Activated T-cell treated with anti-CD3 and anti-CD28 coated beads for 24 hours (primary cell): ENCODE measurements at places on chromosomes 5 and 9.
A peak's percentile ranks its signal among the peaks of the same experiment; 100 is the strongest.

- no peak for DNase-seq
Measured at GRCh38 chr9:95225076-95225725, 92.3 kb downstream of the FANCC start.

- no peak for DNase-seq
Measured at GRCh38 chr5:63959177-63959982, 2.9 kb downstream of the HTR1A start.

DNA sequence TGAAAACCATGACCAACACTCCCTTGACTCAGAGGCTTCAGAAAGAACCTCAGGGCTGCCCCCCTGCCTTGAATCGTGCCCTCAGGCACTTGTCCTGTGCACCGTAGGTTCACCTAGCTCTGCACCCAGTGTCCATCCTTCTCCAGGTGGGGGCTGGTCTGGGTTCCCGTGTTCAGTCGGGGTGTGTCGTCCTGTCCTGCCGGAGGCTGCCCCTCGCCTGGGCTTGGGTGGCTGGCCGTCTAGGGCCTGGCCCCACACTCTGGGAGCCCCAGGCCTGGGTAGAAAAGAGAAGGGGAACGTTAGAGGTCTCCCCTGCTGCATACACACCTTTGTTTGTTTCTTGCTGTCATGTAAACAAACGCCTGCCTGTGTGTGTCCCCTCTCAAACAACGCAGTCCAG, 29.3 kb downstream of the CATSPER3 start:
- no peak for DNase-seq

GRCh38 chr5:74655716-74656115, 15.2 kb upstream of the ENC1 start:
- DNase-seq, result no peak

DNA sequence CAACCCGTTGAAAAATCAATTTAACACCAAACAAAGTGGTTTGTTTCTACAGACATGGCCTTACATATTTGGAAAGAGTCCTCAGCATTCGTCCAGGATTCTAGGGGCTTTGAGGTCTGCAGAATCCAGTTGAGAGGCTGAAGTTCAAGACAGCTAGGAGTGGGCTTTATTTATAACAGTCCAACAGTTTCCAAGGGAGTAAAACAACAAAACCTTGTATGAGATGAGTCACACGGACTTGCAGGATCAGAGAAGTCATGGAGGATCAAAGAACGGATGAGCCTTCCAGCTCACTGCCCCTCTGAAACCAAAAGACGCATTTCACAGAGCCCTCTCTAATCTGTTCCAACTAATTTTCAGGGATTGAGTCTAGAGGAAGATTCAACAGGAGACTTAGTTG, 11.1 kb upstream of the ESM1 start:
- DNase-seq, result no peak

- DNase-seq, result no peak
Measured at GRCh38 chr5:52443187-52443586, 344.5 kb upstream of the ITGA1 start.

GRCh38 chr9:93240891-93241334, 57.0 kb downstream of the WNK2 start:
- no peak for DNase-seq

DNA sequence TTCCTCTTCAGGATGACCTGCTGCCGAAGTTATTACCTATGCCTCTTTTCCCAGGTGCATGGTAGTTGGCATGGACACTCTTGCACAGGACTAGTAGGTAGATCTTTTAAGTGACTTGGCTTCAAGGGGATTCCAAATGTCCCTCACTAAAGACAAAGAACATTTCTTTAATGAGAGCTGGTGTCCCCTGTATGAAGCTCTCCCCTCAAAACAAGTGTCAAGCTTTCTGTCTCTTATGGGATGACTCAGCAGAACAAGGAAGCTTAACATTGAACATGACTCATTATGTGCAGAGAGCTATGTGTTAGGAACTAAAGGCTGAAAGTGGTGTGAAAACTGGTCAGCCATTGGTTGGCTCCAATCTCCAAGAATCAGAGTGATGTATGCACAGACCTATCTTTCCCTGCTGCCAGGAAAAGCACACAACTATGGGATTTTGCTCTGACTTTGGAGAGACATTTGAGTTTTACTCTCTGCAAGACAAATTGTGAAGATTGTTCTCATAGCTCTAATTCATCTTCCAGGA, 120.5 kb downstream of the PRDM6 start:
- DNase-seq, result no peak

DNA sequence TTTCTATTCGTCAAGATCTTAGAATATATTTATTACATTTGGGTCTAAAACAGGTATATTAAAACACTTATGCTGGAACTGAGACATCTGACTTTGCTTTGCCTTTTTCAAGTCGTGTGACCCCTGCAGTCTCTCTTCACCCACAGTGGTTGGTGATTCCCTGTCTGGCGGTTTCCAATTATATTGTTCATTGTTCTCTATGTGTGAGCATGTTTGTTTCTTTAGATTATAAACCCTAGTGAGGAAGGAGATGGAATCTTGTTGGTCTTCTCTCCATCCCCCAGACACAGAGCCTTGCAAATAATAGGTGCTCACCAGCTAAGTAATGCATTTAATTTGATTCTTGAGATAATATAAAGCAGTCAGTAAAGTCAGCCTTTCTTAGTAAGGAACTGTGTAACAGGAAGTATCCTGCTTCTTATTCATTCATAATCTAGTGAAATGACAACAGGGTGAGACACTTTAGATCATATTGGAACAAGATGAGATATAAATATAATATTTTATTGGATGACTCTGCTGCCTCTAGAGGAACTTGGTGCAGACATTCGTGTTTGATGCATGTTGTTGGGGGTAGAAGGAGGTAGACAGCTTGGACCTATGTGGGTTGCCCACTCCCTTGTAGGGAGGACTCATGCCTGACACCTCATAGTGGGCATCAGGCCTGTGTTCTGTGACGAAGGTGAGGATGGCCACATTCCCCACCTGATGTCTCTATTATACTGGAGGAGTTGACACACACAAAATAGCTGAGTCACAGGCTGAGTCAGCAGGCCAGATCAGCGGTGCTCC, 88.1 kb downstream of the FGF1 start:
- DNase-seq, result no peak

DNA sequence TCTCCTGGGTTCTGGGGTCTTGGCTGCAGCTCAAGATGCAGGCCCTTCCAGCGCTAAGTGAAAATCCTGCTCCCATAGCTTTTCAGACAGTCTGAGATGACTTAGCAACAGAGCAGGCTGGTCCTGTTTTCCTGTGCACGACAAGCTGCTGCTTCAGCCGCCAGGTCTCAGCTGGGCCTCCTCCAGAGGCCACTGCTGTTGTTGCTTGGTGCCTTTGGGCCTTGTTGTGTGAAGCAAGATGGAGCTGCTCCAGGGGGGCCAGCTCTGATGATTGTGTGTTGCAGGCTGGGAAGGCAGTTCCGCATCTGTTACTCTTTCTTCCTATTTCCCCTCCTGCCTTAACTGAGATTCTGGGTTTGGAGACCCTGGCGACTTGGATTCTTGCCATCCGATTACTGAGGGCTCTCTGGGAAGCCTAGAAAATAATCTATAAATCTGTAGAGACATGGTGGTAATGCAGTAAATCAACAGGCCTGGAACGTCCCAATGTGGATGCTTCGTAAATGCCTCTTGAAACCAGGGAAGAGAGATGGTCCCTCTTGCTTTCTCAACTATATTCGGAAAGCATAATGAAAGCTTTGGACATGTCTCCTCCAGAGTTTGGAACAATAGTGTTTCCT, 3.2 kb downstream of the MAP1B start:
- no peak for DNase-seq

DNA sequence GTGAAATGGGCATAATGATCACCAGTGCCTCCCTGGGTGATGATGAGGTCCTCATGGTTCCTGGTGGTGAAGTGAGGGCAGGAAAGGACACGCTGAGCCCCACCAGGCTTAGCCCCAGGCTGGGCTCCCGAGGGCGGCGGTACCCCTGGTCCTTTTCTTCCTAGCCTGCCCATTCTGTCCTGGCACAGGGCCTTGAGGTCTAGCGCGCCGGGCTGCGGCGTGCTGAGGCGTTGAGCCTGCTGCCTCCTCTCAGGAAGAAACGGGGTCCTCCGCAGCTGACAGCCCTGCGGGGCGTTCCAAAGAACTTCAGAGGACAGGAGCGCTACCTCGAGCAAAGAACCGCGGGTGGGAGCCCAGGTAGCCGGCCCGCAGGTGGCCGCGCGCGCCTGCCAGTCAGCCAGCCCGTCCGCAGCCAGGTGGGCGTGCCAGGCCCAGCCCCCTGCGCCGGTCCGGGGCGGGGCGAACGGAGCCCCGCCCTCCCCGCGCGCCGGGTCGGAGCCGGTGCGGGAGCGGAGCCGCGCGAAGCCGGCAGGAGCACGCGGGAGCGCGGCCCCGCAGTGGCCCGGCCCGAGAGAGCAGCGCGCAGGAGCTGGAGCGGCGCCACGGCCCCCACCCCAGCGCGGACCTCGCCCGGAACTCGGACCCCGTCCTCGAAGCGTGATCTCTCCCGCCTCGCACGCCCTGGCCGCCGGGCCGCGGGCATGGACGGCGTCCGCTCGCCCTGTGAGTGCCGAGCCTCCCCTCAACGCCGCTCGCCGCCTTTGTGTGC, at the start of gene WNK2:
Gene WNK2, plus strand, starts transcription at position 477 of the 769 bp plus-strand sequence. CDS start 791 bp downstream, outside the sequence.
- DNase-seq, result peak; percentile 27

DNA sequence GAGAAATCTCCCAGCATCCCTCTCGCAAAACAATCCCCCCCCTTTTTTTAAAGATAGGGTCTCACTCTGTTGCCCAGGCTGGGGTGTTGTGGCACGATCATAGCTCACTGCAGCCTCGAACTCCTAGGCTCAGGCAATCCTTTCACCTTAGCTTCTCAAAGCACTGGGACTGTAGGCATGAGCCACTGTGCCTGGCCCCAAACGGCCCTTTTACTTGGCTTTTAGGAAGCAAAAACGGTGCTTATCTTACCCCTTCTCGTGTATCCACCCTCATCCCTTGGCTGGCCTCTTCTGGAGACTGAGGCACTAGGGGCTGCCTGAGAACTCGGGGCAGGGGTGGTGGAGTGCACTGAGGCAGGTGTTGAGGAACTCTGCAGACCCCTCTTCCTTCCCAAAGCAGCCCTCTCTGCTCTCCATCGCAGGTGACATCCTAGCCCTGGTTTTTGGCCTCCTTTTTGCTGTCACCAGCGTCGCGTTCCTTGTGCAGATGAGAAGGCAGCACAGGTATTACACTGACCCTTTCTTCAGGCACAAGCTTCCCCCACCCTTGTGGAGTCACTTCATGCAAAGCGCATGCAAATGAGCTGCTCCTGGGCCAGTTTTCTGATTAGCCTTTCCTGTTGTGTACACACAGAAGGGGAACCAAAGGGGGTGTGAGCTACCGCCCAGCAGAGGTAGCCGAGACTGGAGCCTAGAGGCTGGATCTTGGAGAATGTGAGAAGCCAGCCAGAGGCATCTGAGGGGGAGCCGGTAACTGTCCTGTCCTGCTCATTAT, 6.8 kb downstream of the CA9 start:
- DNase-seq, result no peak

DNA sequence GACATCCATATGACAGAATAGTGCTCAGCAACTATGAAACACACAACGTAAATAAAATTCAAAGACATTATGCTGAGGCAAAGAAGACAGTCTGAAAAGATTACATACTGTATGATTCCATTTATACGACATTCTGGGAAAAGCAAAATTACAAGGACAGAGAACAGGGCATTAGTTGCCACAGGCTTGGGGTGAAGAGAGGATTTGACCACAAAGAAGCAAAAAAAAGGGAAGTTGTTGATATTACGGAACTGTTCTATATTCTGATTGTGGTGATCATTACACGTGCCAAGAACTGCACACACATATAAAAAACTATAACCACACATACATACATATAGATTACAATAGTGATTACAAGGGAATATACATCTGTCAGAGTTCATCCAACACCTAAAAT, 24.1 kb downstream of the CDK5RAP2 start:
- DNase-seq, result no peak

DNA sequence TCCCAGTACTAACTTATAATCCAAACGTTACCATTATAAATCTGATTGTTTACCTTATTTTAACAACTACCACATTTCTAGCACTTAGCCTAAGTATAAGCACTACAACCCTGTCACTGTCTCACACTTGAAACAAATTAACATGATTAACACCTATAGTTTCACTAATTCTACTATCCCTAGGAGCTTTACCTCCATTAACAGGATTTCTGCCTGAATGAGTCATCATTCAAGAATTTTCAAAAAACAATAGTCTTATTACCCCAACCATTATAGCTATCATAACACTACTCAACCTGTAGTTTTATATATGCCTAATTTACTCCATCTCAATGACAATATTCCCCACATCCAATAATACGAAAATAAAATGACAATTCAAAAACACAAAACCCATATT, 89.6 kb downstream of the INSL6 start:
- no peak for DNase-seq

- DNase-seq, result no peak
Measured at GRCh38 chr5:108101821-108102220, 280.1 kb downstream of the FBXL17 start.

DNA sequence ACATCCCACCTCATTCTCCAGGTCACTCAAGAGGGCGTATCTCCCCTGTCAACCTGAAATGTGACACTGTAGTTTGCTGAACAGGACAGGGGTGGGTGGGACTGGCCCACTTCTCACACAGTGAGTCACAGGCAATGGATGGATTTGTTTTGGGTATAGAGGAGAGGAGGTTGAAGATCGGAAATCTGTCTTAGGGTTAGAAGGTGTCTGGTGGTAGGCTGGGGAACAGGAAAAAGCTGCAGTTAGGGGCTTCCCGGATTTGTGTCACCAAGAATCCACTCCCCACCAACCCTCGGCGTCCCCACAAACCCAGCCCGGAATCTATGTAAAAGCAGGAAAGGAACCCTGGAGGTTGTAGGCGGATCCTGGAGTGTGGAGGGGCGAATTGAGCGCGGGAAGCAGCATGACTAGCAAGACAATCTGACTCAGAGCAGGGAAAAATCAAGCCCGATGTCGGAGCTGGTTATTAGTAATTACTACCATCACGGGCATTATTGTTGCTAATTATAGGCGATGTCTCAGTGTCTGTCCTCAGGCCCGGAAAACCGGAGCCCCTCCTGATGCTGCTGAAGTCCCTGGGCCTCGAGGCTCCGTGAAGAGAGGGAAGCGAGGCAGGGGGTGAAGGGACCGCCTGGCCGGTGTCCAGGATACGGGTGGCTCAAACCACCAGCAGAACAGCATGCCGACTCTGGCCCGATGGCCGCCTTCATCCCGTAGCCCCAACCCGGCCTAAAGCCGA, 1.7 kb upstream of the IRX1 start:
- DNase-seq, result no peak

DNA sequence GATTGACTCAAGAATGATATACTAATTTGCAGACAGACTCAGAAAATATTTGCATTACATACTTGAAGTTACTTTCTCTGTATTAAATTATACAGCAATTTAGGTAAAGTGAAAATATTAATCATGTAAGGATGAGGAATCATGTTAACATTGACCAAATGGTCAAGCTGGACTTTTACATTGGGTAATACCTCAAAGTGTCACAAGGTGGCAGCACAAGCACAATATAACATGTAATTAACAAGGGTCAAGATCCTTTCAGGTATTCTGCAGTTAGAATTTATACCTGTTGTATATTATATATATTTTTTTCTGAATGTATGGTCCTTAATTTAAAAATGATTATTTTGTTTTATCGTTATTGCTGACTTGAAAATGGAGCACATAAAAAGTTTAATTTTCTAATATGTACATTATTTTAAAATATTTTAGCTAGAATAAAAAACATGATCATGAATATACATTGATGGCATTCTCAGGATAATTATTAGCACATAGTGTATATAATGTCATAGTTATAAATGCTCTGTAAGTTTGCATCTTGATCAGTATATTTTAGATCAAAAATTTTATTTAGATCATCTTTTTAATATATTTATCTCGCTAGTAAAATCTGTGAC, 8.6 kb downstream of the HAPLN1 start:
- DNase-seq, result no peak

- no peak for DNase-seq
Measured at GRCh38 chr9:120410925-120411501, 169.0 kb downstream of the CDK5RAP2 start.

- DNase-seq, result no peak
Measured at GRCh38 chr9:31847963-31848362, 536.5 kb upstream of the ACO1 start.
